Aorta (tissue), 5 donors: ENCODE measurements at places on chromosomes 6 and 20. TPM values are rescaled to one million over a fixed set of nuclear protein-coding genes. Genes with fewer than 3 reads are reported as not detected.
A peak's percentile ranks its signal among the peaks of the same experiment; 100 is the strongest.

- no peak for DNase-seq
These were observed 364.5 kb downstream of the ZFAND3 start for GRCh38 chr6:38183856-38184584.

GRCh38 chr6:91730710-91731109, 1143.8 kb upstream of the MAP3K7 start:
- no peak for DNase-seq

- DNase-seq, result no peak
These were observed 83.5 kb upstream of the SPTLC3 start for GRCh38 chr20:12925210-12925755.

- no peak for DNase-seq
These were observed 51.9 kb upstream of the UBR2 start for GRCh38 chr6:42511803-42512422.

- no peak for DNase-seq
These were observed 7.1 kb downstream of the RRBP1 start for GRCh38 chr20:17674722-17675518.

The B3GAT2 gene
- total RNA-seq, result not detected

DNA sequence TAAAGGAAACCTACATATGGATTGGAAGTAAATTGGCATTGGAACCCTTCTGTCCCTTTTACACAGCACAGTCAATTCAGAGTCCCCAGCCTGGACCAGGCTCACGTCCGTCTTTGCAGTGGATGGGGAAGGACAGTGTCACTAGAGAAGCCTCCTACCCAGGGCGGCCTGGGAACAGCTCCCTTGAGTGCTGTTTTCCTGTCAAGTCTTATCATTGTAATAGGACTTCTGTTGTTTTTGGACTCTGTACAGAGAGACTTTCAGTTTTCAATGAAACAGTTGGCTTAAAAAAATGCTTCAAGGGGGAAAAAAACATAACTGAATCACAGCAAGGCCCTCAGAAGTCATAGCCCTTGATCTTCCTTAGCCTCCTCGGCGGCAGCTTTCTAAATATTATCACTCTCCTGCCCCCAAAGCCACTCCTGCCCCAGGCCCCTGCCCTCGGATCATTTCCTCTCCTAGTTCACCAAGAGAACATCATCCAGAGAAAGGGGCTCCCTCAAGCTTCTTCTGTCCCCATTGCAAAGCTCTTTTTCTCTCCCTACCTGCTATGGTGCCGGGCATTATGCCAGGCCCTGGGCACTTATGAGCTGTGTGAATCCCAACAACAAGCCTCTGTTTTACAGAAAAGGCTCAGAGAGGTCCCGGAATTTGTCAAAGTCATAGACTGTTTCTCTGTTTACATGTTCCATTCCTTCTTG, 37.8 kb upstream of the CNKSR3 start:
- DNase-seq, result no peak

DNA sequence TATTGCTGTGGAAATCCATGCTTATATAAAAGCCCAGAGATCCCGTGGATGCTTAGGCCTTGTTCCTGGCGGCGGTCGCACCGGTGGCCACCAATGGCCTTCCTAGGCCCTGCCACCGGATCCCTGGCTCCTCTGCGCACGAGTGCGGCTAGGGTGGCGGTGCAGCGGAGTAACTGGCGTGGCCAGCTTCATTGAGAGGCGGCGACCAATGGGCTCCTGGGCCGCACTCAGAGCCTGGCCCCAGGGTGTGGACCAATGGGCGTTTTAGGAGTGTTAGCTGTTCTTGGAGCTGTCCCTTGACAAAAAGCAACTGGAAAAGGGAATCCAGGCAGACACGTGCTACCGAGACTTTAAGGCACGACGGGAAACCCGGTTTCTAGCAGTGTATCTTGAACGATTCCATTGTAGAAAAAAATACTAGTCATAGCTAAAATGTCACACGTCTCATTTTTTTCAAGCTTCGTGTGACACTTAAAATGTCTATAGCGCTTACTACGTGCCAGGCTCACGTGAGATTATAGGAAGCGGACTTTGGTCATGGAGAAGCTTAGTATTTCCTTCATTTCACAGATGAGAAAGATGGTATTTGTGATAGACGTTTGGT, 1.7 kb downstream of the AMD1 start:
- DNase-seq, result peak; percentile 94

- DNase-seq, result peak; percentile 94
These were observed at the start of gene SNX21 for GRCh38 chr20:45833030-45833882. Gene SNX21 (plus strand): TSS chr20:45833799. CDS start chr20:45833920, 121 bp downstream.

The OR2H2 gene
- total RNA-seq, result not detected

DNA sequence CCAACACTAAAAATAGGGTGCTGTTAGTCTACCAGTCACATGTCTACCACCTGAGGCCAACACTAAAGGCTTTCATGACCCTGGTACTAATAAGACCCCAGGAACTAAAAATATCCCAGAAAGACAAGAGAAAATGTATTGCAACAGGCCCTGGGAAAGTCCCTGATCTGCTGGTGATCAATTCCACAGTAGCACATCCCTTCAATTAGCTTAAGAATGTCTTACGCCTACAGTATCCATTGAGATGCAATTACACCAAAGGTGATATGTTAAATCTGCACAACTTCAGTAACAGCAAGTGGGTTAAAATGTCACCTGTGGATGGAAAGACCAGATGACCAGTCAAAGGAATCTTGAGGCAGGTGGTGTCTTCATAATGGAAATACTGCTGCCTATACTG, 3.1 kb downstream of the SEMG1 start:
- no peak for DNase-seq

- DNase-seq, result no peak
These were observed 42.0 kb downstream of the VTA1 start for GRCh38 chr6:142189057-142189456.

The TFAP2D gene
- not detected for total RNA-seq

The B3GALT4 gene
- total RNA-seq, result 12.7 TPM

DNA sequence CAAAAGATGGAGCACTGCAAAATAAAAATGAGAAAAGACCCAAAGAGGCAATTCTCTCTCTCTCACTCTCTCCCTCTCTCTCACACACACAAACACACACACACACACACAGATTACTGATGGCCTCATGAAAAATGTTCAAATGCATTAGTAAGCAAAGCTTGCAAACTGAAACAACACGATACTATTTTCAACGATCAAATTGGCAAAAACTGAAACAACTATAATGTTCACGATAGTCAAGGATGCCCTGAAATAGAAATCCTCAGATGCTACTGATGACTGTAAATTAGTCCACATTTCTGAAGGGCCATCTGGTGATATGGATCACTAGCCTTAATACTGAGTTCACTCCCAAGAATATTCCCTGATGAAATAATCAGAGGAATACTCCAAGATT, 100.8 kb downstream of the TRERF1 start:
- DNase-seq, result no peak

DNA sequence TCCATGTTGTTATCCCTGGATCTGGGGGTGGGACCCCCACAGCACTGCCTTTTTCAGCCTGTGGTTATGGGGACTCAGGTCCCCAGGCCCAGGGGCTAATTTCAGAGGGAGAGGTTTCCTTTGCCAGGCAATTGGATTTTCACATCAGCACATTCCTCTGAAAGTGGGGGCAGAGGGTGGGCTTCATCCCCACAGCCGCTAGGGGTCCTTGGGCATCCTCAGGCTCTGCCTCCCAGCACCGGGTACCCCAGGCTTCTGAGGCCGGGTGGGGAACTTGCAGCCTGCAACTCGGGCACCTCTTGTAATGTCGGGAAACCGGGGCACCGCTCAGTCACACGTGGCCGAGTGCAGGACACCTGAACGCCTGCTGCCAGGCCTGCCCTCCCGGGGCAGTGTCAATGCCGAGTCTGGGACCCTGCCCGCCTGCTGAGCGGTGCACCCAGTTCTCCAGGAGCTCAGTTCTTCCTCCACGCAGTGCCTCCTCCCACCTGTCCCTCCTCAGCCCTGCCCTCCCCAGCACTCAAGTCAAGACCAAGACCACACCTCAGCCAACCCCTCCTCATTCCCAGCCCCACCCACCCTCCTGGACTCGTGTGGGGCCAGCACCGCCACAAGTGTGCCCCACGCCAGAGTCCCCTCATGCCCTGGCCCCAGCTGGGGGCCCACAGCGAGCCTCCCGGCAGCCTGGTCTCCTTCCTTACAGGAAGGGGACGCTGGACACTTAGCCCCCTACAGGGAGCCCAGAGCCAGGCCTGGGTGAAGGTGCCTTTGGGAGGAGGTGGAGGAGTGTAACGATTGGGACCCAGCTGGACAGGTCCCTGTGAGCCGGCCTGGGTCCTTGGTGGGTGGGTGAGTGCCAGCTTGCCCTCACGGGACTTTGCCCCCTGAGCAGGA, 8.8 kb upstream of the CHRNA4 start:
- no peak for DNase-seq

The VSTM2L gene
- total RNA-seq, result 3.1 TPM

DNA sequence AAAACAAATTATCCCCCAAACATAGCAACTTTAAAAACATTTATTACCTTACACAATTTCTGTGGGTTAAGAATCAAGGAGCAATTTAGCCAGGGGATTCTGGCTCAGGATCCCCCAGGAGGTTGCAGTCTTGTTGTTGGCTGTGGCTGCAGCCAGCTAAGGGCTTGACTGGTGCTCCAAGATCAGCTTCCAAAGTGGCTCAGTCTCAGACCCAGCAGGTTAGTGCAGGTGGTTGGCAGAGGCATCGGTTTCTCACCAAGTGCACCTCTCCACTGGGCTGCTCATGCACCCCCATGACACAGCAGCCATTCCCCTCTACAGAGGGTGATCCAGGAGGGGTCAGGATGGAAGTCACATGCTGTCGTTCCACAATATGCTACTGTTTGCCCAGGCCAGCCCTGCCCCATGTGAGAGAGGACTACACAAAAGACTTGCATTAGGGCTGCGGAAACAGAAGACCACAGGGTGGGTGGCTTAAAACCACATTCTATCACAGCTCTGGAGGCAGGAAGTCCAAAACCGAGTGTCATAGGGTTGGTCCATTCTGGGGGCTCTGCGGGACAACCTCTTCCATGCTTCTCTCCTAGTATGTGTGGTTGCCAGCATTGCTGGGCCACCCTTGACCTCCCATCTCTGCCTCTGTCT, 125.8 kb downstream of the C6orf118 start:
- no peak for DNase-seq

The CAGE1 gene
- total RNA-seq, result not detected

DNA sequence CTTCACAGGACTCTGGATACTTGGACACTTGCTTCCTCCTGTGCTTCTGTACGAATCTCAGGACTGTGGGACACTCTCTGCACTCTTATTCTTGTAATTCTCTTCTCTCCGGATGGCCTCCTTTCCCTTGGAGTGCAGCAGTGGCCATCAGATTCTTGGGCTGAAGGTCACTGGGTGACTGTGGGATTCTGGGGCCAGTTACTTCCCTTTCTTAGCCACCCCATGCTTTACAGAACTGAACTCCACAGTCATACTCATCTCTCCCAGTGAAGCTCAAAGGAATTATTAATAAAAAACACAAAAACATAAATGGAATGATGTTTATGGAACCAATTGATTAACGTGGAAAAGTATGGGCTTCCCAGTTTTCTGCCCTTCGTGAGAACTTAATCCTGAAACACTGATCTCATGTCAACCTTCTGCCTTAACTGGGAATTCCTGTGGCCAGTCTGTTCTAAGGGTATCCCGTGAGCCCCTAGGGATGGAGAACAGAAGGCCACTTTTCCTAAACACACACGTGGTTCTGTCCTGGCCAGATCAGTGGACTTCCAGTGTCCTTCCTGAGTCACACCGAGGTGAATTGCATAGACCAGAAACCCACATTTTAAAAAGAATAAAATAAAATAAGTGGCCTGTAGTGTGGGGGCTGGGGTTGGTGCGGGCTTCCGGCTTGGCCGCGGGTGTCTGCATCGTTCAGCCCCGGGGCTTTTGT, 23.6 kb upstream of the HLA-E start:
- DNase-seq, result no peak
